ENCODE measurements at places on chromosomes 16 and 17.

DNA sequence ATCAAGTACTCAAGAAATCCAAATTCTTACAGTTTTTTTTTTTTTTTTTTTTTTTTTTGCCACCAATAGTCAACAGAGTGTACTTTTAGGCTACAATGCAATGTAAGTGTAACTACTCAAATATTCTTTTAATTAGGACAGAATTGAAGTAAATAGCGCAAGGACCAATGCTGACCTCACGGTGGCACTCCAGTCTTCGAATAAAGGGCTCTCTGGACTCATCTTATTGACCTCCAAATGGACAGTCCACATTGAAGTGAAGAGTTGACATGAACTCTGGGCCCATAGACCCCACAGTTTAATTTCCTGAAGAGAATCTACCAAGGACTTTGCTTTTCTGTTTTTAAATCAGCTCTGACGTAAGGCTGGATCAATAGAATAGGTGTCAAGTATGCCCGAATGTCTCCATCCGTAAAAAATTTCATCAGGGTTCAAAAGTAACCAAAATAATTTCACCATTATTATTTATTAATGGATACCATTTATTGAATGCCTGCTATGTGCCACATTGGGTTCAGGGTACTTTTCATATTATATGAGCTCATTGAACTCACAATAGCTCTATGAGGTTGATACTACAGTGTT is 7.3 kb upstream of the DDX52 start:
- peak; percentile 4 for DNase-seq

DNA sequence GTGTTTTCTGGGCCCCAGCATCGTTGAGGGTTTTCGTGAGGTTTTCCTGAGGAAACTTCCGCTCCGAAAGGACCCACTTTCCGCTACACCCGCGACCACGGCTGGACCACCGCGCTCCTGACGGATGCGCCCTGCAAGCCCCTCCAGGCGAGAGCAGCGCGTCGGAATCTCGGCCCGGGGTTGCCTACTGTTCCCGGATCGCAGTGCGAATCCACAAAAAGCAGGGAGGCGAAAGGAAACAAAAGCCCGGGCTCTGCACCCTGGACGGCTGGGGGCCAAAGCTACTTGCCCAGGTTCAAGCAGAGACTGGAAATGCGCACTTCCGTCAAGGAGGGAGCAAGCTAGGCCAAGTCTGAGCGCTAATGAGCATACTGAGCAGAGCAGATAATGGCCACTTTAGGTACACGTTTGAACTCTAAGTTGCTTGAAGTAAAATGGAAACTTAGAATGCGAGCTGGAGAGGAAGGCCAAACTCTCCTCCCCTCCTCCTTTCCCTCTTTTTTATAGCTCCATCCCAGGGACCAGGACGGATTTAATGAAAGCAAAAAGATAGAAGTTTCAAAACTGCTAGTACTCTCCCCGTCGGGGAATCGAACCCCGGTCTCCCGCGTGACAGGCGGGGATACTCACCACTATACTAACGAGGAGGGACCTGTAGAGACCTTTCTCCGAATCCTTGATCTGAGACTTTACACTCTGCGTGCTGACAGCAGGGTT is 11.4 kb upstream of the AURKB start:
- DNase-seq, result peak; percentile 93

GRCh38 chr16:22190081-22190775 is 15.8 kb upstream of the EEF2K start:
- peak; percentile 91 for DNase-seq

- DNase-seq, result peak; percentile 20
Observed at GRCh38 chr16:56910654-56911539, 21.0 kb upstream of the HERPUD1 start.

DNA sequence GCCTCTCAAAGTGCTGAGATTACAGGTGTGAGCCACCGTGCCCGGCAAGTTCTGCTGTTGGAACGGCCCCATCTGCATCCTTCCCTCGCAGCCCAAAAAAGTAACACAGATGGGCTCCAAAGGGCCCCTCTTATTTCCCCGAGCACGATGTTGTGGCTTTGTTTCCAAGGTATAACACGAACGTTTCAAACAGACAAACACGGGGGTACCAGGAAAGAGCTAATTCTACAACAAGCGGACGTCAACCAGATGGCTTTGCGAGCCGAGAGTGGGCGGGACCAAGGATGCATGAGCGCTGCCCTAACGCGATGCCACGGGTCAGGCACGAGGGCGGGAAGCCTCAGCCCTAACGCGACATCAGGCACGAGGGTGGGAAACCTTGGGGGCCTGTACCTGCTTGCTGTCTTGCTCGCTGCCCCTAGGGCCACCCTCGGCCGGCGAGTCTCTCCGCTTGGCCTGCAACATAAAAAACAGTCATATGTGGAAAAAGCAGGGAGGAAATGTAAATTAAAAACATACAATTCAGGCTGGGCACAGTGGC is 24.2 kb downstream of the UNKL start:
- no peak for DNase-seq

- peak; percentile 33 for DNase-seq
Observed at GRCh38 chr17:48814504-48814903, 2.5 kb downstream of the TTLL6 start.

GRCh38 chr16:28937222-28937876 is 5.6 kb downstream of the CD19 start:
- DNase-seq, result no peak

DNA sequence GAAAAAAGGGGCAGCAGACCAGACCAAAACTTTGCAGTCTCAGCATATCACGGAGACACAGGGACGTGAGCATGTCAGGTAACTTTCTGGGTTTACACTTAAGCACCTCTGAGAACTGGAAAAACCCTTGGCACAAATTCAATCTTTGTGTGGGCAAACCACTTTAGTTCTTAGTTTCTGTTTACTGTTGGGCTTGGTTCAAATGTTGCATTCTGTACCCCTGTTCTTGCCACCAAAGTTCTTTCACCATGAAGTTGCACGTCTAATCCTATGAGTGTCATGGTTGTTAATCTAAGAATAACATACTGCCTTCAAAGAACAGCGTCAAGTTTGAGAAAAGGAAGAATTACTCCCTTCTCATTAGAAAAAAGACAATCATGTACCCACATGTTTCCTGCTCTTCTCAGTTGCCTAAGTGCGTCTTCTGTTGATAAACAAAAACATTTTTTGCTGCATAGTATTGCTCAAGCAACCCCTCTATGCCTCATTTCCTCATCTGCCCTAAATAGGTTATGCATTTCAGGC is 11.6 kb downstream of the KRT33A start:
- peak; percentile 12 for DNase-seq

- no peak for DNase-seq
Observed at GRCh38 chr17:60628252-60628889, 28.4 kb downstream of the PPM1D start.

DNA sequence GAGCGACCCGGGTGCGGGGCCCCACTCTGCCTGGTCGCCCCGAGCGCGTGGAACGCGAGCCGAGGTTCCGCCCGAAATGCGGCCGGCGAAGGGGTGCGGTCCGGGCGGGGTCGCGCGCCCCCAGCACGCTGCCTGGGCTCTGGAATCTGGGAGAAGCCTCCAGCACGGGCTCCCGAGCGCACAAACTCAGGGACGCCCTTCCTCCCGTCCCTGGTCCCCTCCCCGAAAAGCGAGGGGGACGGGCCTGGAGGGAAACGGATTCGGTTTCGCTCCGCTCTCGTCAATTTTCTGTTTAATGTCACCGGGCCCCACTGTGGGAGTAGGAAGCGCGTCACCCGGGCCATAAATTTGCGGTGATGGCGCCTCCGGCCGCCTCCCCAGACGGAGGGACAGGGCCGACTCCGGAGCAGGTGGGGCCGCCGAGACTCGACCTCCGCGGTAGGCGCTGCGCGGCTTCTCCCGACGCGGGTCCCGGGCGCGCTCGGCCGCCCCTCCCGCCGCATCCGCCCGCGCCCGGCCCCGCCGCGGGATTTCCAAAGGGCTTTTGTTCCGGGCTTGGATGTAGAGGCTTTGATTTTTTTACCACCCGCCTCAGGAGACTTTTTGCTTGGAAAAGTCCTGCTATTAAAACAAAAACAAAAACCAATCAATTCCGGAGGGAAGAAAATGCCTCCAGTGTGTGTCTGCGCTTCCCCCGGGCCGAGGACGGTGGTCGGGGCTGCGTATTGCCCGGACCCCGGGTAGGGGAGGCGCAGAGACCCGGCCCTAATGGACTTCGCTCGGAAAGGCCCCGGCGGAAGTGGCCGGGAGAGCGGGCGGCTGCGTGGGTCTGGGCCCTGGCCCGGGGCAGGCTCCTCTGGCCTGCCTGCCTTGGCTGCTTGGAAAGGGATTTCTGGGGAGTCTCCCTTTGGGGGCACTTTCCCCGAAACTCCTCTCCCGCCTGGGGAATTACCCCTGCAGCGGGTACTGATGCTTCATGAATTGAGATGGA is 7.9 kb upstream of the BAHCC1 start:
- peak; percentile 13 for DNase-seq

DNA sequence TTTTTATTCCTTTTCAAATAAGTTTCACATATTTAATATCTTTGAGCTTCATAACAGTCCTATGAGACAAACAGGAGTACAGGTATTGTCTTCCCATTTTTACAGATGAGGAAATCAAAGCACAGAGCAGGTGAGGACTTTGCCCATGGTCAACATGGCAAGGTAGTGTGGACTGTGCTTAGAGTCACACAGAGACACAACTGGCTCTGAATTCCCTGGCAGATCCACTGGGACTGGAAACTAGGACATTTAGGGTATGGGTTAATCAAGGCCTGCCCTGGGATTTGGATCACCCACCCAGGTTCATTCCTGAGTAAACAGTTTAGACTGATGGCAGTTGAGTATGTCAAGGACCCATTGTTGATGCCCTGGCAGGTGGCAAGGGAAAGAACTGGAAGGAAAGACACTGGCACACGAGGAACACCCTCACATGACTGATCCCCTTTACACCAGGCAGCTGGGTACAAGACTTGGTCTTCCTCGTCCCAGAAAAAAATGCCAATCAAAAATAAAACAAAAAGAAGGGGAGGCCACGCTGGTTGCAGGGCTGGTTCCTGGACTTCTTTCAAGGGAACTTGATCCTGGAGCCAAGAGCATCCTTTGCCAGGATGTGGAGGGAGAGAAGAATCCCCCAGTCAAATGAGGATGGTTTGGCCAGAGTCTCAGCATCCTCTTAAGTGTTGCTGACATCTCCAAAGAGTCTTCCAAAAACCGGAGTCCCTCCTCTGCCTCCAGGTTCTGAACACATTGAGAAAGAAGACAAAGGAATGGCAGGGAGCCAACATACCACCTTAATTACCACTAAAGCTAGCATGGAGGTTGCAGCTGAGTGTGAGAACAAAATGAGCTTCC is 34.9 kb downstream of the CHD9 start:
- DNase-seq, result peak; percentile 78

DNA sequence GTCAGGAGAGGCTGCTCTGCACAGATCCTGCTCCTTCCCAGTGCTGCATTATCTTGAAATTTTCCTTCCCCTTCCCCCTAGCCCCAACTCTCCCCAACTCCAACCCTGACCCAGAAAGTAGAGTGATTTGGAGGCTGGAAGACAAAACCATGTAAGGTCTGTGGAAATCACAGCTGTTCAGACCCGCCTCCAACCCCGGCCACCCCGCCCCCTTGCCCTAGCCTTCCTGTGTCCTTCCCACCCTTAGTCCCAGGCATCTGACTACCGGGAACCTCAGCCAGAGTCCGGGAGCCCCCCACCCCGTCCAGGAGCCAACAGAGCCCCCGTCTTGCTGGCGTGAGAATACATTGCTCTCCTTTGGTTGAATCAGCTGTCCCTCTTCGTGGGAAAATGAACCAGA is at the start of gene AOC3:
Gene AOC3, plus strand, starts transcription at position 246 of the 400 bp plus-strand sequence. Its CDS starts 145 bp downstream, at position 391.
- no peak for DNase-seq

DNA sequence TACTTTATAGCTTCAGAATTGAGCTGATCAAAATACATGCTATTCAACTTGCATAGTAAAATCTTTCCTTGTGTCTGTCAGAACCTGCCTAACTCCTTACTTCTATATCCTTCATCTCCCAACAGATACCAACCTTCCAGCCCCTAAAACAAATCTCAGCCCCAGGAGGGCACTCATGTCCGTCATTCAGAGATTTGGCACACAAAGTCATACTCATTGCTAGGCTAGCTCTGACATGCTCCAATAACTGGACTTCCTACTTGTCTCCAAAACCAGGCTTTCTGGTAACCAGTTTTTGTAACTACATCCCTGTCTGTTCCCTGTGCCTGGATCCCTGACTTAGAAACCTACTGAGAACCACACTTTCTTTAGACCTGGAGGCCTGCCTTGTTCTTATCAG is 37.5 kb upstream of the DHX40 start:
- DNase-seq, result no peak

GRCh38 chr16:81712681-81713080 is 66.4 kb upstream of the PLCG2 start:
- DNase-seq, result no peak

DNA sequence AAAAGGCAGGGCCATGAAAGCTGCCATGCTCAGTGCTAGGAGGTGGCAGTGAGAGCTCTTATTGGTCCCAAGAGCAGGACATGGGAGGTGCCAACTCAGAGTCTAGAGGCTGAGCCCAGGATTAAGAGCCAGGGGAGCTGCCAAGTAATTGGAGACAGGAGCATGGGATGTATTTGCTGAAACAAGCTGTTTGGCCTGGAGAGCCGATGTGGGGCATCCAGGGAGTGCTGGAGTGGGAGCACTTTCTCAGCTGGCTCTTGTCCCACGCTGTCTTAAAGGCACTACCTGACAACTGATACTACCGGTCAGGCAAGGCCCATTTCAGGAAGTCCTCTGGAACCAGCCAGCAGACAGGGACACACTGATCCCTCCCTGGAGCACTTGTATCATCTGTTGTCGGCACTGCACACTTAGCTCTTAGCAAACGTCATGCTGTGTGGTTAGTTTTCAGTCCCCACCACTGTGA is 19.3 kb downstream of the ANKFN1 start:
- DNase-seq, result no peak

DNA sequence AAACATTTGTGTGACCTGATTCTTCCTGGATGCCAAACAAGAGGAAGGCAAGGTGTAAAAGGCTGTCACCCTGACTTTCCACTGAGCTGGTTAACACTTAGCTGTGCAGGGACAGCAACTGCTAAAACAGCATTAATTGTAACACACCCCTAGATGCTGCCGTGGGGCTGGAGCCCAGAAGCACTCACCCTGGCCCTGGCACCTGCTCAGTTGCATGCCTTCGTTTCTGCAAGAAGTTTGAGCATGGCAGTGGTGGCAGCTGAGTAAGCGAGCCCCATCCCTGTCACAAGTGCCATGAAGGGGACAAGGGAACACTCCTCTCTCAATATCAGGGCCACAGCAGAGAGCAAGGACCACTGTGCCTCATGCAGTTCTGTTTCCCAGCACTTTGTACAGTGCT is 330.2 kb downstream of the TMEM114 start:
- no peak for DNase-seq

GRCh38 chr17:67290711-67291291 is 45.8 kb upstream of the HELZ start:
- DNase-seq, result no peak

DNA sequence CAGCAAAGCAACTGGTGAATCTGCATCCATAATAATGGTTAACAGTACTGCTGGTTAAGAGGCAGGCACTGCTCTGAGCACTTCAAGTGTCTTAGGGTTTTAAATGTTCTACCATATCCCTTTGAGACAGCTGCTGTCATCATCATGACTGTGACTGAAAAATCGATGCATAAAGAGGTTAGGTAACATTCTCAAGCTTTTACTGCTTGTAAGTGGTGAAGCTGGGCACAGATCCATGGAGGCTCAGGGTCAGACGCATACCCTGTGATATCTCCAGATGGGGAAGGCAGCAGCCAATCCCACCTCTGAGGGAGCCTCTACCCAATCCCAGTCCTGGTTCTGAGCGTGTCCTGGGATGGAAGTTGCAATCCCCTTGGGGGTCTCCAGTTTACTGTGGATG is 57.6 kb upstream of the SOX9 start:
- peak; percentile 58 for DNase-seq

GRCh38 chr16:79286646-79287423 is 313.7 kb downstream of the MAF start:
- peak; percentile 92 for DNase-seq

- no peak for DNase-seq
Observed at GRCh38 chr16:5001986-5002385, 31.7 kb downstream of the NAGPA start.

- DNase-seq, result peak; percentile 43
Observed at GRCh38 chr16:78562111-78562510, 462.7 kb downstream of the WWOX start.
